CD4-positive, alpha-beta T cell treated with Interleukin-4 for 1 hour (primary cell): ENCODE measurements at places on chromosomes 11 and 22.

GRCh38 chr11:79013509-79013908 lies 427.3 kb downstream of the TENM4 start:
- no peak for DNase-seq

GRCh38 chr11:95684701-95685100 lies 104.9 kb downstream of the FAM76B start:
- DNase-seq: no peak

GRCh38 chr11:83813296-83813695 lies 527.1 kb upstream of the CCDC90B start:
- no peak for DNase-seq

- DNase-seq: no peak
Observed at GRCh38 chr22:19498154-19498865, 18.6 kb downstream of the CDC45 start.

- no peak for DNase-seq
Observed at GRCh38 chr11:5553343-5553742, 5.0 kb upstream of the OR52H1 start.

DNA sequence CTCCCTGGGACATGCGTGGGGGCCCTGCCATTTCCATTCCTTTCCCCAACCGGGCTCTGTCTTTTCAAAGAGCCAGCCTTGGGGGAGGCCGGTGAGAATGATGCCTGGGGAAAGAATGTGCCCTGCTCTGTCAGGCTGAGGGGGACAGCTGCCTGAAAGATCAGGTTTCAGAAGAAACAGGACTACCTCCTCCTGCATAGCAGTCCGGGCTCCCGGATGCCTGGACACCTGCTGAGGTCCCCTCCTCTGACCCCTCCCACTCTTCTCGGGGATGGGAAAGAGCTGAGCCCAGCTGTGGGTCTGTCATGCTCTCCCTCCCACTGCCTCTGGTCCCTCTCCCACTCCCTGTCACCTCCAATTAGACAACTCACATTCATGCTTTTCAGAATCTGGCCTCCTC lies 41.8 kb upstream of the CDON start:
- no peak for DNase-seq

GRCh38 chr22:43156413-43156812 lies 5.1 kb downstream of the TSPO start:
- DNase-seq: no peak

DNA sequence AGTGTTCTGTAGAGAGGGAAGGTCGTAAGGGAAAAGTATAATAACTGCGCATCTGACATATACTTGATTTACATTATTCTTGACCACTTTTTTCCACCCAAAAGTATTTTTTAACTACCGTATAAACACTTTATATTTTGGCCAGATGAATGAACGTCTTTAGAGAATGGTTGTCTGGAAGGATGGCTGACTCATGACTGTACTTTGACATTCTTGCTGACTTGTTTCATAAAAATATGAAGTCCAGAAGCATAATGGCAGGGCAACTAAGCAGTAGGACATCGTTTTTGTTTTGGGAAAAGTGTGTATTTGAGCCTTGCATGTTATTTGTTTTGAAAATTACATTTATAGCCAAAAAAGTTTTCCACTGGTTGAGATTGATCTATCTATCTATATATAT lies 110.0 kb downstream of the OSBP2 start:
- DNase-seq: no peak

- peak; percentile 65 for DNase-seq
Observed at GRCh38 chr11:9273376-9274336, 8.5 kb upstream of the DENND5A start.

GRCh38 chr11:35036639-35037038 lies 102.3 kb upstream of the CD44 start:
- DNase-seq: no peak

DNA sequence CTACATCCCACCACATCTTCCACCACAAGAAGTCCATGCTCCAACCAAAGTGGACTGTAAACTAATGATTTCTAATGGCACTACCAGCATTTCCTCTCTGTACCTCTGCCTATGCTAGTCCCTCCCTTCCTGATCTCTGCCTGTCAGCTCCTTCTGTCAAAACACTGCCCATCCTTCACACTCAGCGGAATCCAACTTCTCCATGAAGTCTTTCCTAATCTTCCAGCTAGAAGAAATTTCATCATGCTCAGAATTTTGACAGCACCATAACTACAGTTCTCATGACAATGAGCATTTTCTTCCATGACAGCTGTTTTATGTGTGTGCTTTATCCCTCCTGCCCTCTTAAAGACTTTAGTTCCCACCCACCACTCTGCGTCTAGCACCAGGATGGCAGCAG lies 111.4 kb downstream of the SERGEF start:
- no peak for DNase-seq

GRCh38 chr11:64027651-64028397 lies 7.9 kb upstream of the FLRT1 start:
- DNase-seq: no peak

DNA sequence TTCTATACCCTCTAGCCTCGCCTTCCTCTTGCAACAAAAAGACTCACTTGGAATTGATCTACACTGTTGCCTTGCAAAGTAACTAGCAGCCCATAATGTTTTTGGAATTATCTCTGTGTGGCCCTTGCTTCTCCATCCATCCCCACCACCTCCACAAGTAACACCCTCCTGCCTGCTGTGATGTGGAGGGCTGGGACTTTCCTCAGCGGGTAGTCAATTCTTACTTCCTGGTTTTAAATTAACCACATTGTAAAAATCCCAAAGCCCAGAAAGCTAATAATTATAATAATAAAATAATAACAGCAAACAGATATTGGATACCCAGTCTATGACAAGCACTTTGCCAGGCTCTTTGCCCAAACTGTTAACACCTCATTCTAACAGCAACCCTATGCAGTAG lies 40.8 kb upstream of the GALNT18 start:
- no peak for DNase-seq

DNA sequence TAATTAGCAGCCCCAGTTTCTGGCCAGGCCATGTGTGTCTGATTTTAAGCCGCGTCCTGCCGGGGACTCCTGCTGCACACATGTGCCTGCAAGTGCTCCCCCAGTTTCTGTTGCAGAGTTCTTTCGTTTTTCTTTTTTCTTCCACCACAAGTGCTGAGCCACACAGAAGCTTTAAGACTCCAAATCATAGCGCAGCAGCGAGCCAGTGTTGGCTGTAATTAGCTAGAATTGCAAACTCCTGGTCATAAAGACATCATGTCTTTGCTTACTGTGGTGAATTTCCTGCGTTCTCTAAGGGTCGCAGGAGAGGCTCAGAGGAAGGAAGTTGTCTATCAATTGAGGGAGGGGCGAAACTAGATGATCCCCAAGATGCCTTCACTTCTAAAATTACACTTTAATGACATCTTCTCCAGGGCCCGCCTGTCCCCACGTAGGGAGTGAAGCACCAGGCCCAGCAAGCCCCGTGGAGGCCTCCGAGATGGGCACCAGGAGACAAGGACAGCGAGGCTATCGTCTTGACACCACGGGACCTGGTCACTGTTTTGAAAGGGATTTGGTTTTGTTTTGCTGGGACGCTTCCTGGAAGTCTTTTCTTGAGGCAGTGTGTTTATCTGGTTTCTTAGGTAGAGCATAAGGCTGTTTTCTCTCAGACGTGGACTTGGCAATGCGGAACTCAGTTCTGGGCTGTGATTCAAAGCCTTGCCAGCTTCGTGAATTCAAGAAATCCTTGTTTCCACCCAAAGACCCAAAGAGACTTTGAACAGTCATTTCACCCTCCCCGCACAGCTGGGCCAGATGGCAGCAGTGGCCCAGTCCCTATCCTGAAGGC lies 71.8 kb downstream of the UBASH3B start:
- peak; percentile 51 for DNase-seq

- DNase-seq: peak; percentile 29
Observed at GRCh38 chr22:19291218-19291579, 320 bp downstream of the CLTCL1 start.

DNA sequence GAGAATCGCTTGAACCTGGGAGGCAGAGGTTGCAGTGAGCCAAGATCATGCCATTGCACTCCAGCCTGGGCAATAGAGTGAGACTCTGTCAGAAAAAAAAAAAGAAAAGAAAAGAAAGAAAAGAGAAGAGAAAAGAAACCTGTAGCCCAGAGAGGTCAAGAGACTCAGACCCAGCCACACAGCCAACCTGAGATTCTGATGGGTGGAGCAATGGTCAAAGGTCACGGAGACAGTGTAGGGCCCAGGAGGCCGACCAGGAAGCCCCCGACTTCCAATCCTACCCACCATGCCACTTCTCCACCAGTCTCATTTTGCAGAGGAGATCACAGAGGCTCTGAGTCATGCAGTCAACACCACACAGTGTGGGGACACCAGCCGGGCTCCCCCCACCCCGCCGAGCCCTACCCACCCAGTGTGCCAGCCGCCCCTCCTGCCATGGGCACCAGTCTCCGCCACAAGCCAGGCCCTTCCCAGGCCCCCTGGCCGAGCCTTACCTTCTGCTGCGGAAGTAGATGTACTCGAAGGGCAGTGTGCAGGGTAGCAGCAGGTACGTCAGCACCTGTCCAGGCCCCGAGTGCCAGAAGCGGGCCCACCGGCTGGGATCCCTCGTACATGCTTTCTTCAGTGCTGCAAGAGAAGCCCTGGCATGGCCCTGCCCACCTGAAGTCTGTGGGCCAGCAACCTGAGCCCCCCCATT lies 7.9 kb downstream of the PNPLA5 start:
- DNase-seq: no peak

DNA sequence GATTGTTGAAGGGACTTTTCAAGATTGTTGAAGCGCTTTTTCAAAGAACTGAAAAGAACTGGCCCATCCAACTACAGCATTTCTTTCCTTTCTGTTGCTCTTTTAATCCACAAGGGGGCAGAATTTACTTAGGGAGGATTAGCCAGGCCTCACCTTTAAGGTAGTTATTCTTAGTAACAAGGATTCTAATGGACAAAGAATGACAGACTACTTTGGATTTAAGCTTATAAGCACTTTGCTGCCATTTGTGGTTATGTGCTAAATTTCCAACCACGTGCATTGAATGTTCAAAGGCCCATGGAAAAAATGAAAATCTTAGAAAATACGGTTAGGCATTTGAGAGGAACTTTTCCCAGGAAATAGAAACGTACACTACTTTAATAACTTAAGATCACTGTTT lies 49.5 kb upstream of the HSPA8 start:
- DNase-seq: peak; percentile 71

GRCh38 chr22:46638601-46639431 lies 18.6 kb downstream of the GRAMD4 start:
- peak; percentile 15 for DNase-seq

DNA sequence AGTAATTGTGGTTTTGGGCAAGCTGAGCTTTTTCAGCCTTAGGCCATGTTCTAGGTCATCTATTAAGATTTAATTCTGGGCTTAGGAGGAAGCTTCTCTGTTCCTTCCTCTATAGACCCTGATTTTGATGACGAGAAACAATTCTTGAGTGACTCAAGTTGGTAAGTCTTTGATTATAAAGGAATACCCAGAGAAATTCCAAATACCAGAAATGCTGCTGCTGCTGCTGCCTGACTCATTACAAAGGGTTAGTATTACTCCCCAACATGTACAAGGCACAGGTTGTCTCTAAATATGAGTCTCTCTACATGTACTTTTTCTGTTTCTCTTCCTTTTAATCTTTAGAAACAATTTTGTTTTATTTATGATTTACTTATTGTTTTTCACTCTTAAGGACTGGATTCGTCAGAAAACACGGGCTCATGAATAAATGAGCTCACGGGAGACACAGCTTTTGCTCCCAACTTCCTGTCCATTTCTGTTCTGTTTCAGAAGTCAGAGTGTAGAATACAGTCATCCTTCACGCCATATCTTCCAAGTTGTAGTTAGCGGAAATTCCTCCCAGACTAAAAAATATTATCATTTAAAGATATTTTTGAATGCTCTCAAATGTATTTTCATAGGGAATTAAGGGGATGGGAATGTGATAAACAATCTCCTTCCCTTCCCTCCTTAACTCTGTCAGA lies 31.8 kb upstream of the RBMXL2 start:
- DNase-seq: no peak

GRCh38 chr11:34890089-34890488 lies 26.1 kb downstream of the APIP start:
- no peak for DNase-seq

GRCh38 chr22:17434856-17435255 lies 65.6 kb downstream of the CECR2 start:
- no peak for DNase-seq

GRCh38 chr22:39434721-39435120 lies 22.1 kb upstream of the MGAT3 start:
- DNase-seq: no peak

- no peak for DNase-seq
Observed at GRCh38 chr11:73306069-73306841, 1.8 kb upstream of the ARHGEF17 start.
